ENCODE measurements at places on chromosomes 16 and 17.
A peak's percentile ranks its signal among the peaks of the same experiment; 100 is the strongest.

- DNase-seq = no peak
Measured at GRCh38 chr16:66746682-66747081, 4.7 kb downstream of the DYNC1LI2 start.

- DNase-seq = peak; percentile 38
Measured at GRCh38 chr17:43360376-43360738, 38.4 kb upstream of the ARL4D start.

DNA sequence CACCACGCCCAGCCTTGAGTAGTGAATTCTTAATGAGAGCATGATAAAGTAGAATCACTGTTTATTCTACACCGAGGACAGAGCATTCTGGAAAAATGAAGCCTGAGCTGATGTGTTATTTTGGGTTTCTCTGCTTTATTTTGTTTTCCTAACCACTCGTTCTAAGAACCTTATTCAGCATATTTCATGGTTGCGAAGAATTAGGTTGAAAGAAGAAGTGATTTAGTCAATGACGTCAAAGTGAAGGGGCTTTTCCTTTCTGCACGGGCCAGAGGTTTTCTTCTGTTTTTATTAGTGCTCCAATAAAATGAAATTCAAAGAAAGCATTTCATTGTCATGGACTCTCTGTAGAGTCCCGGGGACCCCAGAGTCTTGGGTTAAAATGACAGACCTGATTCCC, 178.5 kb downstream of the MAF start:
- no peak for DNase-seq

- no peak for DNase-seq
Measured at GRCh38 chr16:70699696-70700095, 13.8 kb upstream of the MTSS2 start.

- no peak for DNase-seq
Measured at GRCh38 chr16:29237971-29238370, 168.5 kb downstream of the NPIPB11 start.

Data from kidney glomerular epithelial cell (primary cell).